Germinal center (tissue), 1 donor: ENCODE measurements at places on chromosomes 2 and 18.

- DNase-seq, result peak; percentile 72
Measured at GRCh38 chr2:219308142-219309101, 779 bp downstream of the PTPRN start.

DNA sequence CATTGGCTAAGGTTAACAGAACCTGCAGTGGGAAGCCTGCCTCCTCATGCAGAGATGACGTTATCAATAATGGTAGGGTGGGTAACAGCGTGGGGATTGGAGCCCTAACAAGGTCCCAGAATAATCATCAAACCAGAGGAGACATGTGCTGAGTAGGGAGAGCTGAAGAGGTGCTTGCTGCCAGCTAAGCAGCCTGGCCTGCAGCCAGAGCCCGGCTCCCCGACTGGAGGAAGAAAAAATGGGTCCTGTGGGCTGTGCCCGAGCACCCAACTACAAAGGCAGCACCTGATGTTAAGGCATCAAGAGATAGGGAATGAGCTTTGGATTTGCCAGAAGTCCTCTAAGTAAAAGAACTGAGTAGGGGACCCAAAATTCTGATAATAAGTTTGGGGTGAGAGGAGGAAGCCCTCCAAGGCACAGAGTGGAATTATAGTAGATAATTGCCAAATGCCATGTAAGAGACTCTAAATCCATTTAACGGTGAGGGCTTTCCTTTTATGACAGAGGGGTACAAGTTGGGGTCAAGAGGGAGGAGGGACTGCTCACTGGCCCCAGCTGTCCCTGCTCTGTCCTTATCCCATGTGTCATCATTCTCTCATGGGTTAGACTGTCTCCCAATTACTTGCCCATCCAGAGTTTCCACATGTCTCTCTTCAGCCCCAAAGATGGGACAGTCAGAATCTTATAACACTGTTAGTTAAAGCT is 156.1 kb downstream of the ANTXR1 start:
- DNase-seq, result no peak

GRCh38 chr2:8767324-8767723 is 70.1 kb downstream of the KIDINS220 start:
- no peak for DNase-seq

DNA sequence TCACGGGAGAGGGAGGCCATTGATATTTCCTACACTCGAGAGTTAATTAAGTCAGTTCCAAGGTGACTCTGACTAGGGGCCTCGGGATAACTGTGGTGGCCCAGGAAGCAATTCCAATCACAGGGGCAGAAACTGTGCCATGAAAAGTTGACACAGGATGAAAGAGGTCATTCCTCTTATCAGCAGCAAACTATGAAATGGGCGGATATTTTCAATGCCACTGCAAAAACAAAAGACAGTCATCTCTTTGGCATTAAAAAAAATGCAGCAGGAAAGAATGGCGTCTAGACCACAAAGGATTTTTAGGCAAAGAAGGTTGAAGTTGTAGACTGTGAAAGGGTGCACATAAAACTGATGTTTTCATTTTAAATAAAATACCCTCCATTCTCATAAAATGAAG is 50.0 kb downstream of the TGIF1 start:
- no peak for DNase-seq

DNA sequence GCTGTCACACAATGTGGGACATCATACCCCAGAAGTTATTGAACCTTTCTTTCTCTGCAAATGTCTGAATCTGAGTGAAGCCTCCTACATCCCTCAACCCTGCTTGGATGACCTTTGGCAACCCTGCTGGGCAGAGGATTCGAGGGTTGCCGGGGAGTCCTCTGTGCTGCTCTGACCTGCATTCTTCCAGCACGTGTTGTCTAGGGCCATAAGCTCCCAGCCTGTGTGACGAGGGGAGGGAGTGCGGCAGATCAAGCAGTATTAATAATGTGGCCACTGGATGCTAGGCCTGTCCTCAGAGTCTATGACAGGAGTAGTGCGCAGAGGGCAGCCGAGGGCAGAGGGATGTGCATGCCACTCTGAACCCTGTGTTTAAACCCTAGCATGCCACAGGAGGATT is 58.8 kb downstream of the RPL37A start:
- no peak for DNase-seq

DNA sequence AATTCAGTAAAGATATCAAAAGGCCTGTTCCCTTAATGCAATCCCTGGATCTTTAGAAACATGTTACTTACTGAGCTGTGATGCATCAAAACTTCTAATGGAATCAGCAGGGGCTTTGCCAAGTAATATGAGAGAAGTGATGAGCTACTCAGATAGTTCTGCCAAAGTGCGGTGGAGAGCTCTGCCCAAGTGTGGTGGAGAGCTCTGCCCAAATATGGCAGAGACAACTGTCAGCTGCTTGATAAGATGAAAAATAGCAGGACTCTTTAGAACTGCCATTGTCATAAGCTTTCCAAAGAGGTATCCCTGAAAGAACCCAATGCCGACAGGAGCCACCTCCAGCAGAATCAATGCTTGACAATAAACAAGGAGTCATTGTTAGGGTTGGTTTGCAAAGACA is 167.9 kb upstream of the SLC39A10 start:
- no peak for DNase-seq

GRCh38 chr2:76464310-76464709 is 753.6 kb upstream of the GCFC2 start:
- no peak for DNase-seq

DNA sequence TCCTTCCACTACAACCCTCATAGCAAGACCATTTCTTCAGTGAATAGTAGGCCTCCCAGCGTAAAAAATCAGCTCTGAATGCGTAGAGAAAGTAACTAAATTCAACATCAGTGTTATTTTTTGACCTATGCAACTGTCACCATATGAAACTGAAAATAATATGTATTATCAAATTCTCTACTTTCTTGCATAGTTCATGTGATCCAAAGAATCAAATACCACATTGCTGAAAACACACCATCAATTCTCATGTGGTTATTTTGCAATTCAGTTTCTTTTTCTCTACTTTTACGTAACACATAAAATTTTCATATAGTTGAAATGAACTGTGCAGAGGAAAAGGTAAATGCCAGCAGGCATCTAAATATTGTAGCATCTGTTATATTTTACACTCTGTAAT is 208.5 kb upstream of the SPOPL start:
- DNase-seq, result no peak

- DNase-seq, result no peak
Measured at GRCh38 chr2:236117861-236118269, 50.3 kb downstream of the GBX2 start.

GRCh38 chr2:167966937-167967913 is 280.2 kb downstream of the STK39 start:
- no peak for DNase-seq

DNA sequence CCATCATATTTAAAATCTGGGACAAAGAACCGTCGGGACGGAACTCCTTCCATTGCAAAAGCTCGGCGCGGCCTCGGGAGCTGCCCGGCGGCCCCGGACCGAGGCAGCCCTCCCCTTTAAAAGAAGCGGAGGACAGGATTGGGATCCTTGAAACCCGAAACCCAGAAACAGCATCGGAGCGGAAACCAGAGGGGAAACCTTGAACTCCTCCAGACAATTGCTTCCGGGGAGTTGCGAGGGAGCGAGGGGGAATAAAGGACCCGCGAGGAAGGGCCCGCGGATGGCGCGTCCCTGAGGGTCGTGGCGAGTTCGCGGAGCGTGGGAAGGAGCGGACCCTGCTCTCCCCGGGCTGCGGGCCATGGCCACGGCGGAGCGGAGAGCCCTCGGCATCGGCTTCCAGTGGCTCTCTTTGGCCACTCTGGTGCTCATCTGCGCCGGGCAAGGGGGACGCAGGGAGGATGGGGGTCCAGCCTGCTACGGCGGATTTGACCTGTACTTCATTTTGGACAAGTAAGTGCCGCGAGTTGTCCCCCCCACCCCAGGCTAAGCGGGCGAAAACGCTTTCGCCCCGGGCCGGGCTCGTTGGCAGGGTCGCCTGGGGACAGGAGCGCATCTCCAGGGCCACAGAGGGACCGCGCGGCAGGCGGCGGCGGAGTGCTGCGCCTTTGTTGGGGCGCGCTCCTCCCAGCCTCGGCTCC is at the start of gene ANTXR1:
TSS of gene ANTXR1 (plus strand) at position 38 of the 698 bp plus-strand sequence. CDS start at position 359, 321 bp downstream.
- DNase-seq, result peak; percentile 22

DNA sequence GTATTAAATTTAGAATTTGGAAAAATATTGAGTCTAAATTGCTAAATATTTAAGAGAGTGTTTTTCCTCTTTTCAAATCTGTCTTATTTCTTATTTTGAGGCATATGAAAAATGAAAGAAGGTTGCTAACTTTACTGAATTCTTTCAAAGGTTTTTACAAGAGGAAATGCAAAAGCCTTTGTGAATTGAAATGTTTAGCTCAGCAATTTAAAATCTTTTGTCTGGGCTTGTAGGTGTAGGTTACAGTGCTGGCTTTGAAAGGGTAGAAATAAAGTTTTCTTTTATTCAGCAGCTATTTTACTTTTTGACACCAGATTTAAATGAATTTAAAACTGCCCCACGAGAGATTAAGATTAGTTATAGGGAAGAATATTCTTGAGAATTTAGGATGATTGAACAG is 192.0 kb downstream of the CDH7 start:
- no peak for DNase-seq

GRCh38 chr2:219327719-219328118 is 4.8 kb downstream of the RESP18 start:
- no peak for DNase-seq

GRCh38 chr18:25517881-25518715 is 166.1 kb upstream of the ZNF521 start:
- DNase-seq, result no peak

DNA sequence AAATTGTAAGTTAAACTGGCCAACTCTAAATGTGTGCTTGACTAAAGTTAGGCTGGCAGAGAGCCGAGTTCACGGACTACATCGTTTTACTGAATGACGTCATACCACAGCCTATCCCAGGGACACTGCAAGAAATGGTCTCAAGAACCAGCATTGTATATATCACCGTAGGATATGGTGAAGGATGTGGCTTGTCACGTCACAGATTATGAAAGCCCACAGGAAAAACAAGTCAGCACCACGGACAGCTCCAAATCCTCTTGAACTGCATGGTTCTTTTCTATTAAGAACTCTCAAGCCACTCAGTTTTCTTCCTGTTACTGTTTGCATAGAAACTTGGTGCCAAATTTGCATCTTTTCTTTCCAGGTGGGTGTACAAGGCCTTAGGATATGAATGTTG is 85.1 kb upstream of the ACAA2 start:
- DNase-seq, result peak; percentile 9

DNA sequence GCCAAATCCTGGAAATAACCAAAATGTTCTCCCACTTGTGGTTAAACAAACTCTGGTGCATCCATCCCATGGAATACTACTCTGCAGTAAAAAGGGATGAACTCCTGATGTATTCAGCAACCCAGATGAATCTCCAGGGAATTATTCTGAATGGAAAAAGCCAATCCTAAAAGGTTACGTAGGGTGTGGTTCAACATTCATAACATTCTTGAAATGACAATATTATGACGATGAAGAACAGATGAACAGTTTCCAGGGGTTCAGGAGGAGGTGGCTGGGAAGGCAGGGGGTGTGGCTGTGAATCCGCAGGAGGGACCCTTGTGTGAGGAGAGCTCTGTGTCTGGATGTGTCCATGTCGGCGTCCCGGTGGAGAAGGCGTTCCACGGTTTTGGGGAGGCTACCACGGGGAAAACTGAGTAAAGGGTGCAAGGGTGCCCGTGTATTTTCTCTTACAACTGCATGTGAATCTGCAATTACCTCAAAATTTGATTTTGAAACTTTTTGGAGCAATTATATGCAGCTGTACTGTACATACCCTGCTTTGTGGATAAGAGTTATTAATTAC is 47.3 kb downstream of the KCNG2 start:
- no peak for DNase-seq

DNA sequence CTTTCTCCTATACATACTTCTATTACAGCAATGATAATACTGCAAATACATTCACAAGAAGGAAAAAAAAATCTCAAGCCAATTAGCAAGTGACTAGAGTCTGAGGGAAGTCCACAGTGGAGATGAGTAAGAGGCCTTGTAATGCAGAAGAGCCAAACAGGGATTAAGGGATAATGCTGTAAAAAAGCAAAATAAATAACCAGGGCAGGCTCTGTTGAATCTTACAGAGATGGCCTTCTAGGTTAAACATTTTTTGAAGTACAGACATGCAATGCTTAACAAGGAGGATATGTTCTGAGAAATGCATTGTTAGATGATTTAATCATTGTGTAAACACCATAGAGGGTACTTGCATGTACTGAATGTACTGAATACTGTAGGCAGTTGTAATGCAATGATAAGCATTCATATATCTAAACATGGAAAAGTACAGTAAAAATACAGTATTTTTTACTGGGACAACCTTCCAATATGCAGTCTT is 122.1 kb upstream of the RMDN2 start:
- no peak for DNase-seq

- no peak for DNase-seq
Measured at GRCh38 chr2:179424571-179424970, 159.9 kb upstream of the SESTD1 start.

GRCh38 chr2:125516496-125517109 is 1139.4 kb upstream of the GYPC start:
- no peak for DNase-seq

GRCh38 chr2:105775809-105776559 is 31.3 kb downstream of the NCK2 start:
- DNase-seq, result peak; percentile 76
